ENCODE measurements at places on chromosomes 5 and 9.

DNA sequence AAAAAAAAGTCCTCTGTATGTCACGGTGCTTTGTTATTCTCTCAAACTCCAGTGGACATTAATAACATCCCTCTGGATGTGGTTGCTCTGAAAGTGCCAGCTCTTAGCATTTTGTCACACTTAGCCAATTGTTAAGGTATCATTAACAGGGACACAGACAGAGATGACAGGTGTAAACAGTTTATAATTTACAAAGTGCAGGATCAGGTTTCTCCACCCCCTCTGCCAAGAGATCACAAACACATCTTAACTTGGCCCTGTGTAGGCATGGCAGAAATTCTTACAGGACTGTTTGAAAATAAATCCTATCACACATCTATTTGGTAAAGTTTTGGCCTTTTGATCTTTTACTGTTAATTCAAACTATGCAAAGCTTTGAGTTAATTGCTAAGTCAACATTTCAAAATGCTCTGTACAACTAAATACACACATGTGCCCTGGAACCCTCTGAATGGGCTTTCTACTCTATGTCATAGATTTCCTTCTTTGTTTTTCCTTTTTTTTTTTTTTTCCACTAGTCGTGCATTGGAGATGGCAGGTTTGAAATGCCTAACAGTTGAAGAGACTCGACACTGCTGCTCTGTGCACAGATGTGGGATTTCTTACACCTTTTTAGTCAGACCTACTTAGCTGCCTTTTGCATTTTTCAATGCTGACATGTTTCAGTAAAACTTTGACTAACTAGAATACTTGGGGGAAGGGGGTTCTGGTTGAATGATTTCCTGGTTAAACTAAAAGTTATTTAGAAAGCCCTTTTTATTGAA lies 41.7 kb downstream of the SEMA6A start:
- DNase-seq = no peak

DNA sequence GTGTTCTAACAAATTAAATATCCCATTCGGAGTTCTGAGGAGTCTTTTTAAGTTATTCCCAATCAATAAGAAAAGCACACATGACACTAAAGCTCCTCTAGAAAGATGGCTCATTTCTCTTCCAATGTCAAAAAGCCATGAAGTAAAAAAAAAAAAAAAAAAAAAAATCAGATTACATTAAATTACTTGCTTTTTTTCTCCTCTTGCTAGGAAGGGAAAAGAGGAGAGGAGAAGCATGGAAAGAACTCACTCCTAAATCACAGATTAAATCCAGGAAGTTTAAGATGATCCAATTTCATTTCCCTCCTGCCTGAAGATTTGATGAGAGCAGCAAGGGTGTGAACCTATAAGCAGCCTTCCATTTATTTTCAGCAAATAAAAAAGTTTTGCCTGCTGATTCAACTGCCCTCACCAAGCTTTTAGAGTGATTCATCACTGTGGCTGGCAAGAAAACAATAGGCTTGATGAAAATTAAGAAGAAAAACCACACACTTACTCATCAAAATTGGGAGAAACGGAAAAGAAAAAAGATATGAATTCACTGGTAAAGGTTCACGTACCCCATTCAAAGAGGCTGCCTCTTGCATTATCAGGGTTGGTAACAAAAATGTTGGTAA lies 19.7 kb downstream of the MYO10 start:
- DNase-seq = peak; percentile 97

DNA sequence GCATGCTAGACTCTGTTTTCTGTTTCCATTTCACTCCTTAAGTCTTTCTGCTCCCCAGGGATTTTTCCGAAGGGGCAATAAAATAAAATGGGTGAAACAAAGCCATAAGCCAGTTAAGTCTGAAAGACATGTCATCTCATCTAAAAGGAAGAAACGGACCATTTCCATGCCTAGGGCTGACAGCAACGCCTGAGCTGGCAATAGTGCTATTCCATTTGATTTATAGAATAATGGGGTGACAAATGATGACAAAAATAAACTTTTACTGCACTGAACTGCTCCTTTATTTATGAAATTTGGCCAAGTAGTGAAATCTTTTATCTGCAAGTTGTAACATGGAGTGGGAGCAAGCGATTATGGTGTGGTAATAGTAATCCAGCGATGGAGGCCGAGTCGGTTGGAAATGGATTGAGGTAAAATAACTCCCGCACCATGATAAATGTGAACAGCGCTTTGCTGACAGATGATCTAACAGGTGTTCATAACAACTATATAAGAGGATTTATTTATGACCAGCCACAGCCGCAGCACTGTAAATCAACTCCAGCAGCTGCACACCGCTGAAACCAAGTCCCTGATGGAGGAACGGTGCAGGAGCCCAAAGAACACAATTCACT lies 219.8 kb upstream of the TBCA start:
- no peak for DNase-seq

DNA sequence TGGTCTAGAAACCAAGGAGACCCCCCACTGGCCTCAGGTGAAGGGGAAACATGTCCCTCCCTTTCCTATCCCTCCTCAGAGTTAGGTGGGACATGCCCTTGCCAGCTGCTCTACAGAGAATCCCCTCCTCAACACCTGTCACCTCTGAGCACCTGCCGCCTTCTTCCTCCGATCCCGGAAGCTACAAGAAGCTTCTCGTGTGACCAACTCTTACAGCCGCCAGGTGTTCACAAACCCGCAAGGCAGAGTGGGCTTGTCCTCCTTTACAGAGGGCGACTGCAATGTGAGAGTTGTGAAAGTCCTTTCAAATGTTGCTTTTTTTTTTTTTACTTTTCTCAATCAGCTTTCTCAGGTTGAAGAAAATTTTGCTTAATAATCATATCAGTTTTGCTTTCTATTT lies 3.7 kb upstream of the ICE1 start:
- DNase-seq = no peak

GRCh38 chr5:178529080-178529479 lies 61.1 kb downstream of the COL23A1 start:
- peak; percentile 32 for DNase-seq

DNA sequence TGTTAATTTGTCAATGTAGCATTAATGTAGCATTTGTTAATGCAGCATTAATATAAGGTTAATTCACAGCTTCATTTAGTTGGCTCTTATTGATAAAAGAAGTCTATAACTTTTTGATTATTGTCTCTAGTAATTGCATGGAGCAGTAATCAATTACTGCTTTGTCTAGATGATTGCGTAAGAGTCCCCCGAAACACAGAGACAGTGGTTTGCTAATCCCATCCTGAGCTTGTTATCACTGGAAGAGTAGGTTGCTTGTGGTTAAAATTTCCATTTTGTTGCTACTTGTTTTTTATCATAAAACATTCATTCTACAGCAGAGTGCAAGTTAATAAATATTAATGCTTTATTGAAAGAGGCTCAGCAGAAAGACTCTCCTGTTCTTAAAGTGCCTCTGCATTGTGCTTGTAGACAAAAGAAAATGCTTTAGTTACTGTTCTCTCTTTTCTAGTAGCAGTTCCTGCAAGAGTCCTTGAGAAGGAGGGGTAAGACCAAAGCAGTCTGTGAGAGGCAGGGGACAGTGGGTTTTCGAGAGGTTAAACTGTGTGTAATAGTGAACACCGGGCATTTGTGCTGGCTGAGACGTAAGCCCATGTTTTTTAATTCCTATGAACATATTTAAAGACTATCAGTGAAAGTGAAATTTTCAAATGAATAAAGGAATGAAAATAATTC lies 291.7 kb downstream of the TRPM3 start:
- no peak for DNase-seq

All from fibroblast of skin of back (primary cell).